ENCODE measurements at places on chromosomes 5 and 9.

GRCh38 chr9:32954642-32955041 is 46.8 kb downstream of the APTX start:
- DNase-seq = no peak

DNA sequence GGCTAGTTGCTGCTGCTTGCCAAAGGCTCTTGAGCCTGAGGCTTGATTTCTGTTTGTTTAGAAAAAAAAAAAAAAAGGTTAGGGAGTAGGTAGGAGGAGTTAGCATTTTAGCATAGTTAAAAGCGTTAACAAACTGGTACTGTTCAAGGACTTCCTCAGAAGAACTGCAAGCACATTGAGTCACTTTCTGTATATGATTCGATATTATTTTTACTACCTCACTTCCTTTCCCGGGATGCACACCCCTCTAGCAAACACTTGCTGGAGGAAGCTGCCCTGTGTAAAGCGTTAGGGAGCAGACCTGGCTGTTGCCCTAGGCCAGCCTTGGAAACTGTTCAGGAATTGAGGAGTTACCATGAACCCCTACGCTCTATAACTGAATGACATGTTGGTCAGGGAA is 15.7 kb upstream of the CEP120 start:
- DNase-seq = no peak

GRCh38 chr5:133245191-133246052 is 193.6 kb downstream of the HSPA4 start:
- DNase-seq = no peak

- no peak for DNase-seq
These were observed 11.6 kb downstream of the SKIC3 start for GRCh38 chr5:95543017-95543705.

GRCh38 chr5:72133212-72133990 is 26.1 kb downstream of the MAP1B start:
- no peak for DNase-seq

DNA sequence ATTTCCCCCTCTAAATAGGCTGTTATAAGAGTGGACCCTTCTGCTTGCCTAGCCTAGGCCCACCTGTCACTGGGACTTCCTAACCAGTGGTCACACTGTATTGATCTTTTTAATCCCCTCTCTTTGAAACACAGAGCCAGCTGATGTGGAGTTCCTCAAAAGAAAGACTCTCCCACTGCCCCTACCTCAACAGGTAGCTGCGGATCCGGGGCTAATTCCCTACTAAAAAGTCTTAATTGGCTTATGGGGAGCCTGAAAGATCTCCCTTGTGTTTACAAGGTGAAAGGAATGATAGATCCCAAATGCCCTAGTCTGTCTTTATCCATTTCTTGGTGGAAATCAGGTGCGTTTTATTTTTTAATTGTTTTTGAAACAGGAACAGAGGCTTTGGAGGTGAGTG is 2.0 kb downstream of the NEUROG1 start:
- no peak for DNase-seq

- DNase-seq = no peak
These were observed 248.3 kb downstream of the FBXL7 start for GRCh38 chr5:15748266-15748665.

DNA sequence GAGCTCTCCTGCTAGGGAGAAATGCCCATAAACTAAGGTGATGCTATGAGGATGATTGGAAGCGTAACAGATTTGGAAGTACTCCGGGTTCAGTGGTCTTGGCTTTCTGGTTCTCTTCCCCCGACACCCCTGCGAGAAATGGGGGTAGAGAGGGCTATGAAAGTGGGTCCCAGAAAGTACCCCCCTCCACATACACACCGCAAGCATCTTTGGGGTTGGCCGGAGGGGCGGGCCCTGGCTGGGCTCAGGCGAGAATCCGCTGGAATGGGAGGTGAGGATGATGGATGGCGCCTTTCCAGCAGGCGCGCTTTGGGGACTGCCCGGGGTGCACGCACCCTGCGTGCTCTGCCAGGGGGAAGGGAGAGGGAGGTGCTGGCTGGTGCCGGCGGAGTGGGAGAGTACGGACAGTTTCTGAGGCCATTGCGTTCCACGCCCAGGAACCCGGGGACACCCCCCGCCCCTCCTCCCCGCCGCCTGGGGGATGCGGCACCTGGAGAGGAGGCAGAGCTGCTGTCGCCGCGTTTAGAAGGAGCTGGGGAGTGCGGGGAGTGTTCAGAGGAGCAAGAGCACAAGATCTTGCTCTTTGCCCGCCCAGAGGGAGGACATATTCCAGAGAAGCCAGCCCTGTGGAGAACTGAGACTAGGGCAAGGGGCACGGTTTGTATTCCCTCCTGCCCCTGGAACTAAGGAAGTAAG is 1.9 kb downstream of the PCSK5 start:
- no peak for DNase-seq

DNA sequence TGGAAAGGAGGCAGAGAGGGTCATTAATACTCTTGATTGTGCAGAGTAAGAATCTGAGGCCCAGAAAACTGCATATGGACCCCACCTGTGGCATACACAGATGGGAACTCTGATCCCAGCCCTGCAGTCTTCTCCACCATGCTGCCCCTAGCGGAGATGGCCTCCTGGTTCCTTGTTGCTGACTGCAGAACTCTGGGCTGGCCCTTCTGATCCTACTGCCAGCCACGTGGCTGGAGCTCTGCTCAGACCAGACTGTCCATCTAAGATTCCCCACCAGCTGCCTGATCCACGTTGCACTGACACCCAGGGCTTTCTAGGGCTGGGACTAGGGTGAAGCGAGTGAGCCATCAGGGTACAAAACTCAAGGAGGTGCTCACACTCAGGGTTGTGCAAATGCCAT is 245.7 kb upstream of the NR4A3 start:
- no peak for DNase-seq

DNA sequence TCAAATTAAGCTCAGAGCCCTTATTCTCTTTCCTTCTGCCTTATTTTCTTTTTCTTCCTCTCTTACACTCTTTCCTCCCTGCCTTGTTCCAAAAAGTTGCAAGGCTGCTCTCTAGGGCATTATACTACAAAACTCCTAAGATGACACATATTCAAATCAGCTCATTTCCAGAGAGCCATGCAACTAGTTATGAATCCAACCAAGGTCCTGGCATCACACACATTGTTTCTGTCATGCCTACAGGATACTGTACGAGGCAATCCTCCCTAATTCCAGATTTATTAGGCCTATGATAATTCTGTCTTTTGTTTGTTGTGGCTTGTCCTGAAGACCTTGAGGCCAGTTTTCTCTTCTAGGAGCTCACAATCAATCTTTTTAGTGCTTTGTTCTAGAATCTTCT is 87.0 kb upstream of the TBCA start:
- no peak for DNase-seq

DNA sequence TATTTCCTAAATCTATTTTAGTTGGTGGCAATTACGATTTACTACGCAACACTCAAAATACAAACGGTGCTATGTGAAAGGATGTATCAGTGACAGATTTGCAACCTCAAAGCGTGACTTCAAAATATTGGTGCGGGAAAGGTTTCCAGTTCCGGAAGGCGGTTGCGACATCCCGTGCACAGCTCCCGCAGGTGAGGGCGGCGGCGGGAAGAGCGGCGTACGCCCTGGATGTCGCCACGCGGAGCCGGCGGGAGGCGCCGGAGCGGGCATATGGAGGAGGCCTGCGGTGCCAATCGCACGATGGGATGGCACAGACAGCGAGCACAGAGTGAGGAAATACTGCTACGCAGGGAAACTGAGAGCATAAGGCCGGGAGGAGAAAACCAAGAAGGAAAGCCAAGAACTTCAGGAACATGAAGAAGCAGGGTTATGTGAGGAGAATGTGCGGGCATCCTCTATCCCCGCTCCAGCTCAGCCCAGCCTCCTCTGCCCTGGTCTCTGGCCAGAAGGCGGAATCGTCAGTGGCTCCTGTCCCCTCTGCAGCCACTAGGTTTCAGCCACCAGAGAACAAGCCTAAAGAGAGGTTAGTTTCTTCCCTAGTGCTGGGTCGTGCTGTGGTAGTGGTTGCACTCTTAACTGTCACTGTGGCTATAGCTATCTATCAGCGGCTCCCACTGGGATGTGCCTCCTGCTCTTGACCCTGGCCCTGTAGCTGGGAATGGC is 378.1 kb upstream of the TLE4 start:
- no peak for DNase-seq

- no peak for DNase-seq
These were observed 126.1 kb downstream of the DRD1 start for GRCh38 chr5:175317872-175318271.

- DNase-seq = no peak
These were observed 4.0 kb upstream of the PTPDC1 start for GRCh38 chr9:94080249-94080648.

DNA sequence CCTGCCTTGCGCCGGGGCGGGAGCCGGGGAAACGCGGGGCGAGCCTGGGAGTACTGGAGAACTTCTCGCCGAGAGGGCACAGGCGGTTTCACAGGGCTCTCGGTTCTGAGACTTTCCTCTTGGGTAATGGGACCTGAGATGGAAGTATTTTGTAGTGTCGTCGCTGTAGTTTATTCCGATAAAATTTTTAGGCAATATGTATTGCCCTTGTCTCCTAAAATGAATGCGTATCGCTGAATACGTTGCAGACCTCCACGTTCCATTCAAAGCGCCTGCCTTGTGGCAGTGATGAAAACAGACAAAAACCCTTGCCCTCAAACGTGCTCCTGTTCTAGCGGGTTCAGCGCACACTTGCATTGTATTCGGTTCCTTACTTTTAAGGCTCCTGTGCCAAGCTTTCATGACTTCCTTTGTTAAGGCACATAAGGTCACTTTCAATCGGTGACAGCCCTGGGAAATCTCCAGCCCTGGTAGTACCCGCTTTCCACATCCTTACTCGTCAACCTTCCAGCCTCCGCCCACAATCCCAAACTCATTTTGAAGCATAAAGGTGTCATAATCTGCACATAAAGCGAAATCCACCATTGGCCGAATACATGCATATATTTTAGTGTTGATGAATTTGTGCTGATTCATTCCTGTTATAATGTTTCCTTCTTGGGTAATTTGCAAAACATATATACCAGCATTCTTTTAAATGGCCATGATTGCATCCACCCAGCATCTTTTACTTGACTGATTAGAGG is 694 bp downstream of the RMI1 start:
- DNase-seq = no peak

GRCh38 chr5:33482335-33482734 is 41.6 kb downstream of the TARS1 start:
- DNase-seq = no peak

DNA sequence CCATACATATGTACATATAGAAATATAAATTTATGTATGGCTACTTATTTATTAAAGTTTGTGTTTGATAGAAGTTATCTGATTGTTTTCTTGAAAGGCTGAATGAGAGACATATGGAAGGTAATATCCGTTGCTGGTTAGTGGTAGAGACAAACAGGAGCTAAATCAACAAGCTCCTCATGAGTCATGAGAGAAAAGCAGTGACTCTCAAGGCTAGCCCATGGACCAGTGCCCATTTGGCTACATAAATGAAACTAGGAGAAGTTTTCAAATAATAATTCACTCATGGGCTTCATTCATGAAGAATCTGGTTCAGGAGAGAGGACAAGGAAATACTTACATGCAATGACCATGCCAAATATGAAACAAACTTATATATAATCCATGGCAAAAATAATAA is 504.5 kb upstream of the ITGA1 start:
- DNase-seq = no peak

- DNase-seq = no peak
These were observed 620.2 kb downstream of the ACTL7B start for GRCh38 chr9:108235609-108236008.

- DNase-seq = no peak
These were observed 30.0 kb downstream of the S1PR3 start for GRCh38 chr9:89021154-89021803.

GRCh38 chr9:70557661-70558369 is 143.4 kb upstream of the KLF9 start:
- no peak for DNase-seq

DNA sequence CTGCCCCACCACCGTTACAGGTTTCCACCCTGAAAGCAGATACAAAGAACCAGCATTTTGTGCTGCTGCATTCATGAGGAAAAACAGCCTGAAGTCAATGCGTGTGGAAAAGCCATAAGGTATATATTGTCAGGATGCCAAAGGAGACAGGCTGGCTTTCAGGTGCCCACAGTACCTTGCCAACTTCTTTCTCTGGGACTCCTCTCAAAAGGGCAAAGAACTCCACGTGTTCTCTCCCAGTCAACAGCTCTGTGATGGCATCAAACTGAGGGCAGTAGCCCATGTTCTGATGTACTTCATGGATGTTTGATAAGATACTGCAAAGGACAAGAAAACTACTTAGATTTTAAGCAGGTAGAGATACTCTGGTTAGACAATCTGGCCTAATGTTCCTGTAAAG is 24.3 kb downstream of the NIPSNAP3B start:
- no peak for DNase-seq

DNA sequence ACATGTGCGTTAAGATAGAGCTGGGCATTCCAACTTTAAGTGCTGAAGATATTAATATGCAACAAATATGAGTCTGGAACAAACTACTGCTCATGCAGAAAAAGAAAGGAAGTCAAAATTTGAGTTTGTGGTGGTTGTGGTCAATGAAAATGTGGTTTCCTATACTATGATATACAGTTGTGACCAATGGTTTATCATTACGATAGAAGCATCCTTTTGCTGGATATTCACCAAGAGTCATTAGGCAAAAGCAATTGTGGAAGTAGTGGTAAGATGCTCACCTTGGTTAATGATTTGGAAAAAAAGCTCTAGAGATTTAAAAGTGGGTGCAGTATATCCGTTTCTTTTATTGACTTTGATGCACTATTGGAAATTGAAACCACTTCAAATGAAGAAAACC is 1007.0 kb downstream of the NR2F1-AS1 start:
- no peak for DNase-seq

- DNase-seq = no peak
These were observed 6.8 kb downstream of the ZDHHC11B start for GRCh38 chr5:777756-778161.

DNA sequence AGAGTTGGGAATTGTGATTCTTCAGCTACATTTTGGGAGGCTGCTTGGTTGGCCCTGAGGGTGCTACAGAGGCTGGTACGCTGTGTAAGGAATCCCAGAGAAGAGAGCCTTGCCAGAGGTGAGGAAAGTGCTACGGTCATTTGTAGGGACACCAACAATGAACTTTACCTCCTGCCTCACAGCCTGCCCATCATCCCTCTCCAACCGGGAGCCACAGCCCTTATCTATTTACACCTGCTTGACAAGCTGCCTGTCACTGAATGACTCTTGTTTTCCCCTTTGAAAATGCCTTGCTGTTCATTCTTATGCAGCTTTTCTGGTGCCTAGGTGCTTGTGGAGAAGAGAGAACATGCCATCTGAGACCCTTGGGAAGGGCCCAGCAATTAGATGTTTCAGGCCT is 110.8 kb downstream of the PCSK1 start:
- no peak for DNase-seq

- no peak for DNase-seq
These were observed 30.1 kb downstream of the ZNF462 start for GRCh38 chr9:106893088-106893487.

GRCh38 chr9:98795970-98796363 is 388 bp downstream of the ANKS6 start:
- DNase-seq = no peak

DNA sequence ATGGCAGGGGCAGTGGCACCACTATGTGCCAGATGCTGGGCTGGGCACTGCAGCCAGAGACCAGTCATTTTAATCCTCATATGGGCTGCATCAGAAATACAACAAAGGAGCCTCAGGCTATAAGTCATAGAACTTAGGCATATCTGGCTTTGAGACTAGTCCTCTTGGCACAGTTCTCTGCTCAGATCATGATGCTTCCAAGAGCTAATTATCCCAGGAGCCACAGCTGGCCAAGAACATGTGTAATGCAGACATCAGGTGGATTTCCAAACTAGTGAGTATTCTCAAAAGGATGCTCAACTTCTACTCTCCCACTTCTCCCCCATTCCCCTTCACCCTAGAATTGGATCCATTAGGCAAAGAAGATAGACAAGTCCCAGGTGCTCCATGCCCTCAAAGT is 562.2 kb upstream of the TRPC7 start:
- DNase-seq = no peak

All from GM12892 (cell line).